ENCODE measurements at places on chromosomes 13 and 19.

DNA sequence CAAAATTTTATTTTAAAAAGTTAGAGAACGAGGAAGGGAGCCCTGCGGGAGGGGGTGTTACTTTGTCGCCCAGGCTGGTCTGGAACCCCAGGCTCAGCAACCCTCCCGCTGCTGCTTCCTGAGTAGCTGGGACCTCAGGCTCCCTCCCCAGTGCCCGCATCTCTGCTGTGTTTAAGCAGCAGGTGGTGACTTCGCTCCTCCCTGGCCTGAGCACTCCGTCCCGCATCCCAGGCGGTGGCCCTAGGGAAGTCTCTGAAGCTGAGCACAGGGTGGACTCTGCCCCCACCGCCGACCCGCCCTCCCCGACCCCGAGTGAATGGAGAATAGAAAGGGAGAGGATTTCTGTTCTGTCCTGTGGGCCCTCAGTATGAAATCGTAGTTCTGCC lies 30.5 kb downstream of the ZNF701 start:
- DNase-seq: no peak

DNA sequence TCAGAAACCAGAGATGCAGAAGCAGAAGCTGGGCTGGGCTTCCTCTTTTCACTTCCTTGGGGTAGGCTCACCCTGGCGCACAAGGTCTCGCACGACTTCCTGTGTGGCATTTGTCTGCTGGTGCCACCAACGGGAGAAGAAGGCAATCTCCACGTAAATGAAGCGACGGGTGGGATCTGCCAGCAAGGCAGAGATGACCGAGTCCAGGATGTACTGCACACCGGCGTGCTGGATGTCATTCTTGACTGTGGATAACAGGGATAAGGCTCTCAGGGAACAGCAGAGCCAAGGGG lies 1.3 kb downstream of the MAN2B1 start:
- DNase-seq: no peak

DNA sequence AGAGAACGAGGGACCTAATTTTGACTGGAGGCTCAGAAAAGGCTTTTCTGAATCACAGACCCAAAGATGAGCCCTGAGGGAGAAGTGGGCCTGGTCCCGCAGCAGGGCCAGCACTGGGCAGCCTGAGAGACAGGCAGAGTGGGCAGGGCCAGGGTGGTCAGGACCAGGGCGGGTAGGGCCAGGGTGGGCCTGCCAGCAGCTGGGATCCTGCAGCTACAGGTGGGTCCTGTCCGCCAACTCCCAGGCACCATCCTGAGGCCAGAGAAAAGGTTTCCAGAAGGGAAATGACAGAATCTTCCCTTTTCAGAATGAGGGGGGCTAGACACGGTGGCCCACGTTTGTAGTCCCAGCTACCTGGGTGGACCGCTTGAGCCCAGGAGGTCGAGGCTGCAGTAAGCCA lies 23.7 kb downstream of the LATS2 start:
- no peak for DNase-seq

GRCh38 chr19:43504426-43505185 lies at the start of gene PHLDB3:
Gene PHLDB3 (minus strand): TSS chr19:43504746. CDS start chr19:43504118, 628 bp downstream.
- DNase-seq: no peak

DNA sequence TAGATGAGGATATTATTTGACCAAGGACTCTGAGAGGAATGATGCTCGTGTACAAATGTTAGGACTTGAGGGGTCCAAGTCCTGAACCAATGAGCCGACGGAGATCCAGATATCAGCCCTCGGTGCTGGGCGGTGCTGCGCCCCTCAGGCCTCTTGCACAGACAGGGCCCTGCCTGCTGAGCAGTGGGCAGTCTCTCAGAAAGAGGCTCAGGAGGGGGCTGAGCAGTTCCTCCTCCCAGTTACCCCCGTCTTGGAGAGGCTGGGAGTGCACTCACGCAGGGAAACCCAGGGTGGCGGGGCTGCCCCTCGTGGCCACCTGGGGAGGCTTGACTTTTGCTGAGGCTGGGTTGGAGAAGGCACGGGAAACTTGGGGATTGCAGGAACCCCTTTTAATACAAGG lies 18.4 kb downstream of the TEX29 start:
- DNase-seq: no peak

DNA sequence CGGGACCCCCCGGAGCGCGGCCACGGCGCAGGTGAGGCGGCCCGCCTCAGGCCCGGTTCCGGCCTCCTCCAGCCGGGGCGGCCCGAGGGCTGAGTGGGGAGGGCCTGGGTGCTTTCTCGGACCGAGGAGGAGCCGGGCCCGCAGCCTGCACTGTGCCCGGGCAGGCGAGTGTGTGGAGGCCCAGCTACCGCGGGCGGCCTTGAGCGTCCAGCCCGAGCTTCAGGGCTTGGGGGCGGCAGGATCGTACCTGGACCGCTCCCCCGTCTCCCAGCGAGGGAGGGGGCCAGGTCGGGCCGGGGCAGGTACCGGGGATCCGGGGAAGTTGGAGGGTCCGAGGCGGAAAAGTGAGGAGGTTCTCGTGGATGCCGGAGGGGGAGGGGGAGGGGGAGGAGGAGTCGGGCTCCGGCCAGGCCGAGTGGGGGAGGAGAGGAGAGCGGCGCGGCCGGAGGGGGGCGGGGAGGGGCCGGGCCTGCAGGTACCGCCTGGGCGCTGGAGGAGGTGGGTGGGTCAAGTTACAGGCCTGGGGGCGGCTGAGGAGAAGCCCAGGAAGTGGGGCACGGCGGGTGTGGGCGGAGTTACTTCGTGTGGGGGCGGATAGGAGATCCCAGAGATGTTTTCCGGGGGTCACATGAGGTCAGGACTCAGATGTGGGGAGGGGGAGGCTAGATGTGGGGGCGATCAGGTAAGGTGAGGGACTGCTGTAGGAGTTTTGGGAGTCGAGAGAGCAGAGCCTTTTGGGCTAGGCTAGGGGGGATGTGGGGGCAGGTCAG lies 545 bp downstream of the NACC1 start:
- no peak for DNase-seq

DNA sequence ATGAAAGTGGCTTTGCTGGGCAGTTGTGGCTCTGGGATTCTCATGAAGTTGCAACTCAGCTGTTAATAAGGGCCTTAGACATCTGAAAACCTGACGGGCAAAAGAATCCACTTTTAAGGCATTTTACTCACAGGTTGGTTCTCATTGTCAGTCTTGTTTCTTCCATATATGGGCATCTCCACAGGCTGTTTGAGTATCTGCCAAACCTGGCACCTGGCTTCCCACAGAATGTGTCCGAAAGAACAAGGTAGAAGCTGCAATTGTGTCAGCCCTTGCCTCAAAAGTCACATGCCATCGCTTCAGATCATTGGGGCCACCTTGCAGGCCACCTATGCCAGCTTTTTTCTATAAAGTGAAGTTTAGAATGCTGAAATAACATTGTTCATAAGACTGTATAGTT lies 102.4 kb downstream of the KCTD12 start:
- DNase-seq: no peak

GRCh38 chr13:48879432-48879831 lies 96.3 kb upstream of the FNDC3A start:
- DNase-seq: no peak
